Naive thymus-derived CD8-positive, alpha-beta T cell (primary cell): ENCODE measurements at places on chromosomes 5 and 9.

DNA sequence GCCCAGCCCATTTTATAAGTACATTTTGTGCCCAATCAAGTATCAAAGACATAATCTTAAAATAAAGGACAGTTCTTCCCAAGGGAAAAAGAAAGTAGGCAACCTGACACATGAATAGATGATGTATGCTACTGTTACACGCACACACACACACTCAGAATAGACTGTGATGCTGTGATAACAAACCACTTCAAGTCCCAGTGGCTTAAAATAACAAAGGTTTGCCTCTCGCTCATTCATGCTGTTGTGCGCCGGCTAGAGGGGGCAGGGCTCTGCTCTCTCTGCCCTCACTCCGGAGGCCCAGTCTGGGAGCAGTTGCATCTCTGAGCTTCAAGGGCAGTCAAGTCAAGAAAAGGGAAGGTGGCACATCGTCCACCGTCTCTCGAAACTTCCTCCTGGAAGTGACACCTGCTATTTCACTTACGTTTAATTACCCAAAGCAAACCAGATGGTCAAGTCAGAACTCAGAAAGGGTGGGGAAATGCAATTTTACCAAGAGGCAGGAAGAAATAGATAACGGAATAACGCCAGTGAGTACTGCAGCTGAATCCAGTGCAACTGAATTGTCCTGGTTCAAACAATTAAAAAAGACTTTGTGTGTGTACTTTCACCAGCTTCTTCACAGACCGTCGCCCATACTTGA lies 43.3 kb downstream of the ANKRD33B start:
- DNase-seq: peak; percentile 39

- DNase-seq: no peak
Observed at GRCh38 chr5:126395198-126395597, 28.0 kb upstream of the GRAMD2B start.

DNA sequence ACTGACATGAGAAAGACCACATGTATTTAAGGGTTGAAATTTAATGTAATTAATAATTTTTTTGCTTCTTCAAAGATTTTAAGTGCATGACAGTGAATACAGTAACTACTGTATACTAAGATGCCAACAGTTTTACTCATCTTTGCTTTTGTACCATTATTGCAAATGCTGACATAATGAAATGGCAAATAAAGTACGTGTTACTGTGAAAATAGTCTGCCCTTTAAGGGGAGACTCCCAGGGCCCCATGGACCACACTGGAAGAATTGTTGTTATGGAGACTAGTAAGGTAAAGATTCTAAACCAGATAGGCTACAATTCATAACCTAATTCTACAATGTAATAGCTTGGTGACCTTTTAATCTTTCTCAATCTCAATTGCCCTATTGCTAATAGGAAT lies 84.7 kb downstream of the NR3C1 start:
- DNase-seq: no peak

GRCh38 chr5:52674815-52675545 lies 112.7 kb upstream of the ITGA1 start:
- DNase-seq: no peak

- no peak for DNase-seq
Observed at GRCh38 chr5:32231241-32231640, 57.1 kb upstream of the GOLPH3 start.

DNA sequence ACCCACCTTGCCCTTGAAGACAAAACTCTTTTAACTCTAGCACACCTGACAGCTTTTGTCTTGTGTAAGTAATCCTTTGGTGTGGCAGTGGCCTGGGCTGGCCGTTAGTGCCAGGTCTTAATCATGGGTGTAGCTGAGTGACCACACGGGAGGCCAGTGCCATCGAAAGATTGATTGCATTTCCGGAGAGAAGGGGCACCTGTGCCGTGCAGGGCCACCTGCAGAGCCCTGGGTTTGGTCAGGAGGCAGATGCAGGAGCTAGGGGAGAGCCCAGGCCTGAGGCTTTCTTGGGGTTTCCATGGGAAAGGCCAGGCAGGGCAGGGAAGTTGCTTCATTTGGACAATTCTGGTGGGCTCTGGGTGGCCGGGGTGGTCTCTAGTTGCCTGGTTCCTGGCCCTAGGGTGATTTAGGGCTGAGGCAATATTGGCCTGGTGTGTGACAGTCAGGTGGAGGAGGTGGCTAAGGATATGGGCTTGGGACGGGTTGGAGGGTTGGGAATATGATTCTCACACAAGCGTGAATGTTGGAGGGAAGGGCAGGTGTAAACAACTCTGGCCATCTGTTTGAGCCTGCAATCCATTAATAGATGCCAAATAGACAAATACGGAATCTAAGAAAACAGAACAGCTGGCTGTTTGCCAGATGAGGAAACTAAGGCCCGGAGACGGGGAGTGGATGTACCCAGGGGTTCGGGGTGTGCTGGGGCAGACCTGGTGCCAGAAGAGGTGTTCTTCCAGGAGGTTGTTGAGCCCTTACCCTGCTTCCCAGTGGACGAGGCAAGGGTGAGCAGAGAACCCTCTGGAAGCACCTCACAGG lies 4.6 kb downstream of the DBH start:
- no peak for DNase-seq

DNA sequence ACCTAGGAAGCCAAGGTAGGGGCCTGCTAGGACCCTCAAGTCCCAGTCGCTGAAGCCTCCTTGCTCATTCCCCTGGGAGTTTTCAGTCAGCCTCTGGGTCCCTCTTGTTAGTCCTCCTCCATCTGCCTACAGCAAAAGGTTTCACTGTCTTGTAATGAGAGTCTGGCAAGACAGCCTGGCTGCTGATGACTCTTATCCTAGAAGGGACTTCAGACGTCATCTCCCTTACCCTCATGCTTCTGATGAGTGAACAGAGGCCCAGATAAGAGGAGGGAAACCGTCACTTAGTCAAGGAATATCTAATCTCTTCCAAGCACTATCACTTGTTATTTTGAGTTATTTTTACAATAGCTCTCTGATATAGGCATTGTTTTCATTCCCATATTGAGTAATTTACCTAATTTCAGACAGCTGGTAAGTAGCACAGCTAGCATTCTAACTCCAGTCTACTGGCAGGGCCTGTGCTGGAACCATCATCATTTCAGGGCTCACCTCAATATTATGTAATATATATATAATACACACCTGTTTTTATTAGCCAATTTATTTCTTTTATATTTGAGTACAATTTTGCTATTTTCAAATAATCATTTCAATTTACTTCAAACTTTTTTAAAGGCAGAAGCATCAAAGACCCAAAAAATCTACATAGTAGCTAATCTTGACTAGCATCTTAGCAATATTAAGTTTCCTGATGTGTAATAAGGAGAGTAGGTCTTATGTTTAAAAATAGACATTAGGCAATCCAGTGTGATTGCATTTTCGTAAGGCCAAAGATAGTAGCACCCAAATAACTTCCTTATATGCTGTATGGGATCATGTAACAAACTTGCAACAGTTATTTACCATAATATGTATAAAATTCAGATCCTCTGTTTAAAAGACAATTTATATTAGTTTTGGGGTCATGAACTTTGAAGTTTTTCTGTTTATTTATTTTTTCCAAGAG lies 7.9 kb downstream of the CMYA5 start:
- no peak for DNase-seq

DNA sequence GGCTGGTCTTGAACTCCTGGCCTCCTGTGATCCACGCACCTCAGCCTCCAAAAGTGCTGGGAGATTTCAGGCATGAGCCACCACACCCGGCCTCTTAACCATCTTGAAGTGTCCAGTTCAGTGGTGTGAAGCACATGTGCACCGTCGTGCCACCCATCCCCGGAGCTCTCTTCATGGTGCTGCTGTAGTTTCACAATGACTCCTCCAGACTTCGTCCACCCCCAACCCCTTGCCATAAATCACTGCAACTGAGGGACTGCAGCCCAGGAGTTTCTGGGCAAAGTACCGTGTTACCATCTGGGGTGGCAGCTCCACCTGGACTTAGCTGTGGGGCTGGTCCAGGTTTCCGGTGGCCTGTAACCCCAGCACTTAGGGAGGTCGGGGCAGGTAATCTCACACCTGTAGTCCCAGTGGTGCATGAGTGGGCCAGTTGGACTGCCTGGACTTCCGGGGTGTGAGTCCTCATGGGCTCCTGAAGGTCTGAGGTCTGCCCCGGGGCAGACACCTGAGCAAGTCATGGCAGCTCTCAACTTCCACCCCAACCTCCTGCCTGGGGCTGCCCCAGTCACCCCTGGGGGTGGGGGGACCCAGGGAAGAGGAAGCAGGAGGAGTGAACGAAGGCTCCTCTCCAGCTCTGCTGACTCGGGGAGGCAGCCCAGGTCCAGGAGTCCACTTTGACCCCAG lies 6.6 kb upstream of the N4BP3 start:
- DNase-seq: no peak

DNA sequence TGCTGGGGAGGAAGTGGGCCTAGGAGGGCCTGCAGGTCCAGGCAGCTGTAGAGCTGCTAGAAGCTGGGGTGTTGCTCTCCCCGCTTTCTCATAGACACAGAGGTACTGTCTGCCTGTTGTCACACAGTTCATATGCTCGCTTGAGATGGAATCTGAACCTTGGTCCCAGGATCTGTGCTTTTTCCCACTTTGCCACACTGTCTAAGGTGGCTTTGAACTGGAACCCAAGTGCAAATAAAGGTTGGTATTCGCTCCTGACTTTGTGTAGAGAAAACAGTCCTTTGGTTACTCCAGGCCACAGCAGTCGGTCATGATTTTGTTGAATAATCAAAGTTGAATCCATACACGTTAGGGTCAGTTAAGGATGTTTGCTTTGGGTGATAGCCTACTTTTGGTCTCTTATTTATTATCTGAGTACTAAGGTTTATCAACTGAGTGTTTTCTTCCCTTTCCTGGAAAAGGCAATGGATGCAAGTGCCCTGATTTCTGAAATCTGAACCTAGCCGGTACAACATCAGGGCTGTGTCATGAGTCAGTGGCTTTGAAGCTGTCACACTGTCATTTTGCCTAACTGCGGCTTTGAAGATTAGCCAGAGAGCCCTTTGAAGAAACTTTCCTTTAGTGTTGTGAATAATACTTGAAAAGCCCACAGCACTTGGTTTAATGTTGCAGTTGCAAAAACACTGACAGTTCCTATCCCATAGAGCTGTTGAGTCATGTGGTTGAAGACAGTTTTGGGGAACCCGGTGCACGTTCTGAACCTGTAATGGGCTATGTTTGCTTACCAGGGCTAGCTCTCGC lies 41.3 kb downstream of the HABP4 start:
- DNase-seq: no peak
